ENCODE measurements at places on chromosomes 7 and 10.

- DNase-seq: no peak
Observed at GRCh38 chr10:11068861-11069633, 51.4 kb downstream of the CELF2 start.

DNA sequence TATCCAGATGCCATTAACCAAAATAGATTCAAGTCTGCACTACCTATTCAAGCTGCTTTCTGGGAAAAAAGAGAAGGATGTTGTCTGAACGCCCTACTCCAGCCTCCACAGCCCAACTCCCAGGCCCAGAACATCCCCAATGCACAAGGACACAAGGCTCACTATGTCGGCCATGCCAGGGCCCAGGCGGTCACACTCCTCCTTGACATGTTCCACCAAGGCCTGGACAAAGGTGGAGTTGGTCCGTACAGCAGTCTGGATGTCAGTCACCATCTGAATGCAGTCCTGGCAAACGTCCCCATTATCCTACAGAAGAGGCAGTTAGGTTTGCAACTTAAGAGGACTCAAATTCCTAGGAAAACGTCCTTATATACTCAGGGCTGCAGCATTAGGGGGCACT lies 23.2 kb downstream of the PSAP start:
- no peak for DNase-seq

- DNase-seq: peak; percentile 33
Observed at GRCh38 chr10:95560278-95561176, 644 bp downstream of the SORBS1 start.

- DNase-seq: no peak
Observed at GRCh38 chr7:50684713-50685075, 98.0 kb downstream of the GRB10 start.

- no peak for DNase-seq
Observed at GRCh38 chr10:35451151-35452016, 115.1 kb downstream of the CCNY start.

GRCh38 chr10:124668517-124669051 lies 75.6 kb downstream of the FAM53B start:
- no peak for DNase-seq

- DNase-seq: no peak
Observed at GRCh38 chr7:69211739-69212138, 386.5 kb upstream of the AUTS2 start.

- no peak for DNase-seq
Observed at GRCh38 chr7:43443381-43443780, 139.5 kb upstream of the STK17A start.

DNA sequence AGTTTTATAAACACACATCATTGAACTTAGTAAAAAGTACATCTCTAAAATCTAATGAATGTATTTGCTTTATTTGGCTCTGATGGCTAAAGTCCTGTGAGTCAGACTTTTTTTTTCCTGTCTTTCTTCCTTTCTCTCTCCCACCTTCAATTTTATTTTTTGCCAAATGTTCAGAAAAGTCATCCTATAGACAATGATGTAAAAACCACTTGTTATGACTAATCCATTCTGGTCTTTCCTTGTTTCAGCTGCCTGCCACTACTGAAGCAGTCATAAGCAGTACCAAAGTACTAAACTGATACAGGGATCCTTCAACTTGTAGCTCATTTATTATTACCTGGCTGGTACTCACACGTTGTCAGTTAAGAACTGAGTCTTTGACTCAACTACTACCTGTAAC lies 23.9 kb downstream of the HECTD2 start:
- DNase-seq: no peak

GRCh38 chr10:73858013-73858708 lies 16.2 kb downstream of the CAMK2G start:
- no peak for DNase-seq

GRCh38 chr7:6106140-6106904 lies 75.1 kb downstream of the ANKRD61 start:
- no peak for DNase-seq

DNA sequence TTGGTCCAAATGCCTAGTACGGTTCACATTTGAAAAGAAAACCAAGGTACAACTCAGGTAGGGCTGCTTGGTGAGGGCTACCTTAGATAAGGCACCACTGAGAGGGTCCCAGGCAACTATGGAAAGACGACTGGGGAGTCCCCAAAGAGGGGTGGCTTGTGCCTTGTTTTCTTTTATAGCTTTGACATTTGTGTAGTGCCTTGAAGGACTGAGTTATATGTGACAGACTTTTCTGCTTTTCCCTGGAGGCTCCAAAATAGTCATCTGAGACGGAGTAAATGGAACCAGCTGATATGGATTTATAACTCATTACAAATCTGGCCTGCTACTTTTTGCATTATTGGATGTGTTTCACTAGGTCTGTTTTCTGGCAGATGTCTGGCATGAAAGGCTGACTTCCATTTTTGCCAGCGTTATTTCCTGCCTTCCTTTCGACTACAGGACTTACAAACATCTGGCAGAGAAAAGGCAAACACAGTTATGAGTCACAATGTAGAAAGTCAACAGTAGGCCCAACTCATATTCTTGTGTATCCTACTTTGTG lies 88.2 kb upstream of the IMMP2L start:
- DNase-seq: no peak

DNA sequence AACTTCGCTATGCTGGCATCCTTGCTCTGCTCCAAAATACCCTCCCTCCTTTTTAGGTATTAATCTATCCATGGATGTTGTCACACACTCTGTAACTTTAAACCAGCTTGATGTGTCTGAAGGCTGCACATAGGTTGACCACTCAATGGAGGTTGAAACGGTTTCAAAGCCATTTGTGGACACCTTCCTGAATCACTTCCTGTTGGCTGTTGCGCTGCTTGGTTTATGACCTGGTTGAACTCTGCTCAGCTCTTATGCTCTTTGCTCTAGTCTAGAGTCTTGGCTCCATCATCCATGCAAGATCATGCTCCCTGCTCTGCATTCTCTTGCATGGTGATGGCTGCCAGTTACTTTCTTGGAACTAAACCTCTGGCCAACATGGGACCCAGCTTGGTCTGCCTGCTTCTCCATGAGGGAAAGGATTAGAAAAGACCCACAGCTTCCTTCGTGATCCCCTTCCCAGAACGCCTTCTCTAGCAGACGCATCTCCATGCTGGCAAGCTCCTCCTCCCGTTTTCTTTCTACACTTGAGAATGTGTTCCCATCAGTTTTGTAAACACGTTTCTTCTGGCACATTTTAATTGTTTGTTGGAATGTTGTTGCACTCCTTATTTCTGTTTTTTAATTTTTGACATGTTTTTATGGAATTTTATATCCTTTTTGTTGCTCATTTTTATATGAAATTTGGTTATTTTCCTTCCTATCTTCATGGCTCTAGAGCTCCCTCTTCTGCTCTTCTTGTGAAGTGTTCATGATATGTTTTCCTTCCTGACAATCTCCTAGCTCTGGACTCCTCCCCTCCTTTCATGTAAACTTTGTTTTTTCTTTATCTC lies 149.8 kb downstream of the XPNPEP1 start:
- DNase-seq: peak; percentile 72

- peak; percentile 17 for DNase-seq
Observed at GRCh38 chr7:130476297-130477150, 15.4 kb upstream of the MEST start.

- no peak for DNase-seq
Observed at GRCh38 chr7:25777969-25778708, 373.9 kb upstream of the NFE2L3 start.

DNA sequence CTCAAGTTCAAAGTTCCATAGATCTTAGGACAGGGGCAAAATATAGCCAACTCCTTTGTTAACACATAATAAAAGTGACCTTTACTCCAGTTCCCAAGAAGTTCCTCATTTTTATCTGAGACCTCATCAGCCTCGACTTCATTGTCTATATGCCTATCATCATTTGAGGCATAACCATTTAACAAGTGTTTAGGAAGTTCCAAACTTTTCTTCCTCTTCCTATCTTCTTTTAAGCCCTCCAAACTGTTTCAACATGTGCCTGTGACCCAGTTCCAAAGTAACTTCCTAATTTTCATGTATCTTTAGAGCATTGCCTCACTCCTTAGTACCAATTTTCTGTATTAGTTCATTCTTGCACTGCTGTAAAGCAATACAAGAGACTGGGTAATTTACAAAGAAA lies 569.1 kb downstream of the ANKRD7 start:
- DNase-seq: no peak

DNA sequence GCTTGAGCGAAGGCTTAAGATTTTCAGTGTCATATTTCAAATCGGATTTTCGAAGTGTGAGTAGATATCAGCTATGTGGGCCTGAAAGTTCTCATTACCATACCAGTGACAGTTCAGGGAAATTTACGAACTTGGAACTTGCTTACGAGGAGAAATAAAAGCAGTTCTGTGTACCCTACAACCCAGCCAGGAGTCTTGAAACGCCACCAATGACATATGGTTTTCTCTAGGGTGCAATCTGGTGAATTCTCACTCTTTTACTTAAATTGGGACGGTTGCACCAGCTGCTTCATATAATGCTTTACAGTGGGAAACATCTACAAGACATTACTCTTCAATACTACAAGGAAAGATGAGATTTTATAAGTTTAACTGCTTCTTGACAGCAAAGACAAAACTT lies 253.6 kb upstream of the FOXK1 start:
- DNase-seq: no peak

GRCh38 chr7:24707988-24708615 lies 49.2 kb downstream of the GSDME start:
- no peak for DNase-seq

GRCh38 chr10:132383751-132384196 lies 13.2 kb upstream of the PWWP2B start:
- DNase-seq: no peak

- DNase-seq: no peak
Observed at GRCh38 chr7:38190011-38190410, 12.0 kb downstream of the STARD3NL start.

DNA sequence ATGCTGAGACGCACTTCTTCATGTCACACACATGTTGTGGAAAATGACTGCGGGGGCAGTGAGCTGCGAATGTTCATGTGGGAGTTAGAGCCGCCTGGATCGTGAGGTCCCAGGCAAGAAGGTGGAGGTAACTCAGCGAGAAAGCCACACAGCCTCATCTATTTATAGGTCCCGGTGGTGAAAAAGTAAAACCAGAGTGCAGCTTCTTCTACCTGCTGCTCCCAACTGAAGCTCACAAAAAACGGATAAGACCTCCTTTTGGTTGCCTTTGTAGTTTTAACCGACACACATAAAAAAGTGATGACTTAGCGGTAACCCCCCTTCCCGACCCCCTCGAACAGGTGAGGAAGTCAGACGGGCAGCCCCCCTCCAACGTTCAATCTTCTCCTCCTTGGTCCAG lies 276.9 kb downstream of the GATA3 start:
- DNase-seq: no peak

GRCh38 chr7:74412056-74412455 lies 41.6 kb upstream of the GTF2IRD1 start:
- no peak for DNase-seq

- no peak for DNase-seq
Observed at GRCh38 chr10:30442019-30442606, 8.1 kb downstream of the MAP3K8 start.

GRCh38 chr7:46934198-46934825 lies 647.6 kb downstream of the TNS3 start:
- no peak for DNase-seq

- peak; percentile 33 for DNase-seq
Observed at GRCh38 chr7:122528879-122529481, 169.9 kb downstream of the RNF133 start.

DNA sequence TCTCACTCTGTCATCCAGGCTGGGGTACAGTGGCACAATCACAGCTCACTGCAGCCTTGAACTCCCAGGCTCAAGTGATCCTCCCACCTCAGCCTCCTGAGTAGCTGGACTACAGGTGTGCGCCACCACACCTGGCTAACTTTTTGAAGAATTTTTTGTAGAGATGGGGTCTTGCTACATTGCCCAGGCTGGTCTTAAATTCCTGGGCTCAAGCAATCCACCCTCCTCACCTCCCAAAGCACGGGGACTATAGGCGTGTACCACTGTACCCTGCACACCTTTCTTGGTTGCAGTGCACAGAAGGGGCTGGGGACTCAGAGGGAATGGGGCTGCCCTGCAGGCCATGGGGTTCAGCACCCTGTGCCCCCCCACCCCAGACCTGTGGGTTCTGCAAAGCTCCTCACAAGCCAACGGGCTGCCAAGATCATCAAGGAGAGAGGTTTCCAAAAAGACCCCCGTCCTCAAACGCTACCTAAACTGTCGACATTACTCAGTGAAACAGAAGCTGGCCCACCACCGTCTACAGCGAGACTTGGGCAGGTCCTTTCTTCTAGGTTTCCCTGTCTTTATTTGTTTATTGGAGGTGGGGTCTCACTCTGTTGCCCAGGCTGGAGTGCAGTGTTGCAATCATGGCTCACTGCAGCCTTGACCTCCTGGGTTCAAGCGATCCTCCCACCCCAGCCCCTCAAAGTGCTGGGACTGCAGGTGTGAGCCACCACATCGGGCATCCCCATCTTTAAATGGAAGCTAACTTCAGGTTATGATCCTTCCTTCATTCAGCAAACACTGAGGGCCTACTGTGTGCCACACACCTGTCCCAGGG lies 26.6 kb upstream of the ELFN1 start:
- no peak for DNase-seq

GRCh38 chr10:50605269-50605950 lies 18.3 kb downstream of the SGMS1 start:
- no peak for DNase-seq

DNA sequence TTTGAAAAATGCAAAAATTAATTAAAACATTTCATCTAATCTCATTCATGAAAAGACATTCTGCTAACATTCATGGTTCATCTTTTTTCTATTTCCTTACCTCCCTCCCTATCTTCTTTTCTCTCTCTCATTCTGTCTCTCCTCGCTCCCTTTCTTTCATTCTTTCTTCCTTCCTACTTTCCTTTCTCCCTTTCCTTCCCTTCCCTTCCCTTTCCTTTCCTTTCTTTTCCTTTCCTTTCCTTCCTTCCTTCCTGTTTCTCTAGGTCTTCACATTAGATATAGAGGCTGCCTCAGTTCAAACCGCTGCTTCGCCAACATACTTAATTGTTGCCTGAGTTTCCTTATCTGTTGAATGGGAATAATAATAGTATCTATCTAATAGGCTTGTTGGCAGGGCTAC lies 21.9 kb downstream of the SFRP4 start:
- no peak for DNase-seq

- DNase-seq: no peak
Observed at GRCh38 chr10:94344522-94345122, 18.1 kb downstream of the NOC3L start.

GRCh38 chr10:79336739-79337138 lies 10.5 kb upstream of the PPIF start:
- peak; percentile 57 for DNase-seq
